ENCODE measurements at places on chromosomes 5 and 9. TPM values are rescaled to one million over a fixed set of nuclear protein-coding genes. Genes with fewer than 3 reads are reported as not detected.

Gene TMEM232
- 1.3 TPM for total RNA-seq

Gene DDX4
- not detected for total RNA-seq

Gene PCDHB3
- total RNA-seq = 0.38 TPM

Gene GARIN3
- total RNA-seq = not detected

Gene EIF4E1B
- not detected for total RNA-seq
